AG20443 (cell line): ENCODE measurements at places on chromosomes 7 and 10.
A peak's percentile ranks its signal among the peaks of the same experiment; 100 is the strongest.

GRCh38 chr10:13113544-13113943 is 13.6 kb downstream of the OPTN start:
- DNase-seq: no peak

DNA sequence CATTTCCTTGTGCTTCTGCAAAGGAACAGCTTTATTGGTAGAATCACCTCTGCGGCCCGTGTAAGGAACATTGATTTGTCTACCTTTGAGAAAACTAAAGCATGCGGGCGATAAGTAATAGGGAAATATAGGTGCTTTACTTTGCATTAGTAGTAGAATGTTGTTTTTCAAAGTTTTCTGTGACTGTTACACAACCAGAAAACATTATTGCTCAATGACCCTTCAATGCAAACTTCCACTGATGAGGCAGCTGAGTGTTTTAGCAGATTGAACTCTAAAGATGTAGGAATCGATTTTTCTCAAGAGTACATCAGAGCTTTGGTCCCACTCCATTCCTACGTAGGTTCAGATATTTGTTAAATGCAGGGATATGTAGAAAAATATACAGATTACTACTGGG is 427.8 kb downstream of the DNAJB9 start:
- no peak for DNase-seq

- DNase-seq: no peak
These were observed 591.1 kb downstream of the SDK1 start for GRCh38 chr7:3892157-3892556.

DNA sequence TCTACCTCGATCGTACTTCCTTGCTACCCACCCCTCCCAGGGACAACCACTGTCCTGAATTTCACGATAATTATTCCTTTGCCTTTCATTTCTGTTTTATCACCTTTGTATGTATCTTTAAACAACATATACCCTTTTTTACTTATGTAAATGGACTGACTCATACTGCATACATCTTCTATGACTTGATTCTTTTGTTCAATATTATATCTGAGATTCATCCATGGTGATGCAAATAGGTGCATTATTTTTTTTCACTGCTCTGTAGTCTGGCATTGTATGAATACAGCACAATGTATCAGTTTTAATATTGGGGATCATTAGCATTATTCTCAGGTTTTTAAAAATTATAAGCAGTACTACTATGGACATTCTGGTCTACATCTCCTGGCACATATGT is 69.4 kb downstream of the ABCC2 start:
- no peak for DNase-seq

GRCh38 chr10:131547129-131547799 is 235.7 kb upstream of the TCERG1L start:
- DNase-seq: no peak

DNA sequence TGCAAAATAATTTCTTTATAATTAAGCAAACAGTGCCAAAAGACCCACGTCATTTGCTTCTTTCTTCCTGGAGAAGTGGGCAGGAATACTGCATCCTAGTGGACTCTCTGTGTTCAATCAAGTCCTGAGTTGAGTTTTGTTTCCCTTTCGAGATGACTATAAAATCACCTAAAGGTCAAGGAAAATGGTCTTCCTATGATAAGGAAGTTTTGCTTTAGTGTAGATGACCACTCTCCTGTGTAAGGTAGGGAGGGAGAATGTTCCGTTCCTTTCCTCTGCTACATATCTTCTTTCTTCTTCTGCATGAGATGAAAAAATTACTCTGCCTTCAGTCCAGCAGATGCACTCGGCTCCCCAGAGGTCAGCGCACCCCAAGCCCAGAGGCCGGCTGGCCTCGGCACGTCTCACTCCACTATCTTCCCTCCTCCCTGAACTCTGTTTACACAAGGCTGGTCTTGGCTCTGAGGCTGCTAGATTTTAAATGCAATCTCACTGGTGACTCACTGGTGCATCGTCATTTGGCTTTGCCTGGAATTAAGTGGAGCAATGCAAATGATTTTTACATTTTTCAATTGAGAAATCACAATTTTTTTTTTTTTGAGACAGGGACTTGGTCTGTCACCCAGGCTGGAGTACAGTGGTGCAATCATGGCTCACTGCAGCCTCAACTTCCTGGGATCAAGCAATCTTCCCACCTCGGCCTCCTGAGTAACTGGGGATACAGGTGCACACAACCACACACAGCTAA is 18.6 kb upstream of the VDAC2 start:
- DNase-seq: peak; percentile 81

GRCh38 chr10:70162892-70163201 is 7.5 kb downstream of the SAR1A start:
- DNase-seq: no peak

DNA sequence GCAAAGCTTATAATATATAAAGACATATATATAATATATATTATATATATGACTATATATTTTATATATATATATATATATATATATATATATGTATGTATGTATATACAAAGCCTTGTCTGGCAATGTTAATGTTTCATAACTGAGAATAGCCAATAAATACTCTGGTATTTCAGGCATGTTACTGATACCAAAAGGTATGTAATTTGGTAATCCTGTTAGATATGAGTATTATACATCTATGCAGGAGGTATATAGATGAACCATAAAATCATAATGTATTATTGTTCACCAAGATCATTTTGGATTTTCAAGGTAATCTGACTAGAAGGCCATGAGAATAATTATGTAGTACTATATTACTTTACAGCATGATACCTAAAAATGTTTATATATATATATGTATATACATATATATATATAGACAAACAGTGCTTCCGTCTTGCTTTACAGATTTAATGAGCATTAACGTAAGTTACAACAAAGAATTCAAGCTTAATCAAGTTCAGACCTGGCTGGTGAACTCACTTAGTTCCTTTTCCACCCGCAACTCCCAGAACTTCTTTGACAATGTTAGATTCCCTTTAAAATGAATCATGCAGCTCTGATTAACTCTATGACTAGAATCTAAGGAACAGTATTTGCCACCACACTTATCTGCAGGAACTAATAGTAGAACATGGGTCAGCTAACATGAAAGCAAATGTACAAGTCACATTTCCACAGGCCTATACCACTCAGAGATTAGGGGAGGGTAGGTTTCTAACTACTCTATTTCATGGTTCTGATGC is 82.7 kb downstream of the SLC25A13 start:
- DNase-seq: no peak

DNA sequence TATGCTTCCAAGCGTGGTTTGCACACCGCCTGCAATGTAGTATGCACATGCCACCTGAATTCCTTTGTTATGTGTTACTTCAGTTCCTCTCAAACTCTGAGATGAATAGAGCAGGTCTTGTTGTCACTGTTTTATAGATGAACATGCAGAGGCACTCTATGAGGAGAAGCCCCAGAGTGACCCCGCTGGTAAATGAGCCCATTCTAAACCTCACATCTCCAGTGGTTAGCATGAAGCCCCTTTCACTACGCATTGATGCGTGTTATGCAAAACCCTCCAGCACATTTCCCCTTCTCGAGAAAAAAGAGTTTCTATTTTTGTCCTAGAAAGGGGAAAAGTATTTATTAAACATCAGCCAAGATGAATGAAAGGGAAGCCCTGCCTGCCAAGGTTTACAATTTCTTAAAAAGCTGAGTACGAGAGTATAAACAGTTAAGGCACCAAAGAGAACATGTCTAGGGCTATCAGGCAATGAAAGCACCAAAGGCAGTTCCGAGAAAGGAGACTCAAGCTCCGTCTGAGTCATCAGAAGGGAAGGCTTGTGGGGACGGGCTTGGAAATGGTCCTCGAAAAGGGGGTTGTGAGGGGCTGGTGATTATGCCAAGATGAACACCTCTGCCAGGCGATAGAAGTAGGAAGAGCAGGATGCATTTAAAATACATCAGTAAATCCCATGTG is 58.7 kb upstream of the PFKP start:
- DNase-seq: no peak

GRCh38 chr10:49741108-49741995 is 20.8 kb downstream of the OGDHL start:
- peak; percentile 13 for DNase-seq

GRCh38 chr7:135620980-135621850 is 41.1 kb upstream of the STMP1 start:
- peak; percentile 76 for DNase-seq

GRCh38 chr7:85156661-85157208 is 30.1 kb downstream of the SEMA3D start:
- no peak for DNase-seq

DNA sequence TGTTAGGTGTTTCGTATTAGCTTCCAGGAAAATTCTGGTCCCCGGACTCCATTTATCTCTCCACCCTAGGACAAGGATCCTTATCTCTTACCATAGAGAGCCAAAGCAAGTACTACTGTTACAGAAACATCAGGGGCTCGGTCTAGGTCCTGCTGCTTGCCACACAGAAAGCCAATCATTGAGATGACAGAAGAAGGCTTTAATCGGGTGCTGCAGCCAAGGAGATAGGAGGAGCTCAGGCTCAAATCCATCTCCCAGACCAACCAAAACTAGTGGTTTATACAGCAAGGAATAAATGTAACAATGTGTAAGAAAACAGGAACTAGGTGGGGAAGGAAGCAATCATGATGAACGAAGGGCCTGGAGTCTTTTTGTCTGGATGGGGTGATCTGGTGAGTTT is 22.2 kb upstream of the CACUL1 start:
- DNase-seq: no peak

DNA sequence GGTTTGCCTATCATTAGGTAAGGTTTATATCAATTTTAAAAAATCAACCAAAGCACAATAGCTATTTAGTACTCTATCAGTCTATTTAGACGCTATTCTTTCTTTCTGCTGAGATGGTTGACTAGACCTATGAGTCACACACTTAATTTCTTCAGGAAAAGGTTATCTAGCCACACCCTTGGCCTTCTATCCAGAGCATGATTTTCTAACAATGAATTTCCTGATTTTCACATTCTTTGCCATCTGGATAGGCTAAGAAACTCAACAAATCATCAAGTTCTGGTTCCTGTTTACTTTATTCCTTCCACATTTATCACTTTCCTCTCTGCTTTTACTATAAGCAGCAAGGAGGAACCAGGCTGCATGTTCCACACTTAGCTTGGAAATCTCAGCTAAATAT is 8.1 kb downstream of the PRPS1L1 start:
- DNase-seq: peak; percentile 61

DNA sequence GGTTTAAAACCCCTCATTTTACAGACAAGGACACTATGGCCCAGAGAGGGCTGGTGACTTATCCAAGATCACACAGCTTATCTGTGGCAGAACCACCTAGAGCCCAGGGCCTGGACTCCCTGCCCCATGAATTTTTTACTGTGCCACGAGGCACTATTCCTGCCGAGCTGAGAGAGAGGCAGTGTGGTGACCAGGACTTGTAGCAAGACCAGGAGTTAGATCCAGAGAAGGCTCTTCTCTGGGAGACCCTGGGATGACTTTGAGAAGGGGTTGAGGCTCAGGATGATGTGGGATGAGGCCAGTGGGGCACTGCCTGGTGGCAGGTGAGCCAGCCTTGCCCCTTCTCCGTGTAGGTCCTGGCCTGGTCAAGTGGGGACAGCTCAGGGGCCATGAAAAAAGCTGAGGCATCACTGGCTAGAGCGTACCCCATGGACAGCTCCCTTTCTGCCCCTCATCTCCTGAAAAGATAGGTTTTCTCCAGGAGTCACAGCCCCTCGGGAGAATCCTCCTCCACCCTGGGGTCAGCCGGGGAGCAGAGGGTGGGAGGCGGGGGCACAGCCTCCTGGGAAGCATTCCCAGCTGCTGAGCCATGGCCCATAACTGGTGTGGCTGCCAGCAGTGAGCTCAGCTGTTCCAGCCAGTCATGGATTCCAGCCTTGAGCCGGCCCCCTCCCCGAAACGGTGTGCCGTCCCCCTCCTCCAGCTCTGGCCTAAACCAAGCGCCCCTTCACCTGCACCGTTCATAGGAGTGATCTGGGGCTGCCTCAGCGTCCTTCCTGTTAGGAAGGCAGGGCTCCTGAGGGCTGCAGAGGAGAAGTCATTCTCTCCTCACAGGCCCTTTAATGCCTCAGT is 5.8 kb downstream of the FLNC start:
- DNase-seq: peak; percentile 66

DNA sequence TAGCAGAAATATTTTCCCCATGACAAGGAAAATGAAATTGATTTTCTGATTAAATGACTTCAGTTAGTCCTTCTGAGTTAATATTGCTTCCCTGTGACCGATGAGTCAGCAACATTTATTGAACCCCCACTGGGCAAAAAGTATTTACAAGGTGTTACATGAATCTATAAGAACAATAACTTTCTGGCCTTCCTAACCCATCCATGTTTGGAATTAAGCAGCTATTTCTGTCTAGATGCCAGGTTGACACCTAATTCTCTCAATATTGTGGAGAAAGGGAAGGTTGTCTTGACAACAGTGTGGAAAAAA is 112.9 kb upstream of the JAZF1 start:
- DNase-seq: no peak

DNA sequence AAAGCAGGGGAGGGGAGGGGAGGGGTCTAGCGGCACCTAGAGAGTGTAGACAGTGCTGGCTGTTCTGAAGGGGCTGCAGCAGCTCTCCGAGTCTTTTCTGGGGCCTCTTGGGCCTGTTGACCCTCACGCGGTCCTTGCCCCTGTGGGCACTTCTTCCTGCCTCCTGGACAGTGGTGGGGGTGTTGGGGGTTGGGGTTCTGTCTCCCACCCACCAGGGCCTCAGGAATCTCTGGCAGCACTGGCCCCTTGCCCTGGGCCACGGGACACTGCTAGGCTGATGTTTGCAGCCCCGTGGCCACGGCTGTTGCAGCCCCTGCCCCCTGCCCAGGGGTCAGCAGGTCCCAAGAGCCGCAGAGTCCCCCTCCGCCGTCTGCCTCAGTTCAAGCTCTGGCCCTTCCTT is 68.9 kb upstream of the INPP5A start:
- no peak for DNase-seq

- peak; percentile 94 for DNase-seq
These were observed 87.0 kb downstream of the TBXAS1 start for GRCh38 chr7:139915864-139916716.

DNA sequence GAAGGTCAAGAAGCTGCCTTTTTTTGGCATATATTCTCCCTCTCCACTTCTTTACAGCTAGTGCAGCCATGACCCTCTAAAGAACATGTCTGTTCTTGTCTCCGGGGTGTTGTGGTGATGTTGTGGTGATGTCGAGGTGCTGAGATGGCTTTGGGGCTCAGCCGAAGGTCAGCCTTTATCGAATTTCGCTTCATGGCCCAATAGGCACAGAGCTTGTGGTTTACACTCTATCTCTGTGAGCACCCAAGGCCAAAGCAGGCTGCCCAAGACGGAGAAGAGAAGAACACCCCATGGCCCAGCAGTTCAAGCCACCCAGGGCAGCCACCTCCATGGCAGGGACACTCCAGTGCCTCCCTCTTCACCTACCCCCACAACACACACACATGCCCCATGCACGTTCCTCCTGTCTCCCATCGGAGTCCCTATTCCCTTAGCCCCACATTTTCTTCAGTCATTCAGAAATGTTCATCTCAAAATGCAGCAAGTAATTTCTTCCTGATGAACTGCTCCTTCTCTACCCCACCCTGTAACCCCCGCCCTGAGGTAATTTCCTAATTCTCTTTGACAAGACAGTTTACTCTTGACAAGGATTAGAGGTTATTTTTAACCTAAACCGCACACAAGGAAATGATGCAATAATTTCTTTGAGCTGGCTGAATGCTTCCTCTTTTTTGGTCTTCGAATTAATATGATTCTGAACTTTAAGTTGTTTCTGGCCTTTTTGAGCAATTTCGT is 18.6 kb upstream of the ADRB1 start:
- DNase-seq: peak; percentile 11

GRCh38 chr10:60465801-60466200 is 76.1 kb upstream of the ANK3 start:
- peak; percentile 15 for DNase-seq

- no peak for DNase-seq
These were observed 7.4 kb downstream of the TMEM248 start for GRCh38 chr7:66928388-66928787.

GRCh38 chr7:108311446-108312168 is 144.6 kb downstream of the NRCAM start:
- no peak for DNase-seq
